ENCODE measurements at places on chromosomes 4 and X. TPM values are rescaled to one million over a fixed set of nuclear protein-coding genes. Genes with fewer than 3 reads are reported as not detected.

Gene FAM9C
- total RNA-seq, result not detected

Gene SSX7
- not detected for total RNA-seq

Gene NAT8L
- 0.82 TPM for total RNA-seq

Gene STATH
- total RNA-seq, result not detected

DNA sequence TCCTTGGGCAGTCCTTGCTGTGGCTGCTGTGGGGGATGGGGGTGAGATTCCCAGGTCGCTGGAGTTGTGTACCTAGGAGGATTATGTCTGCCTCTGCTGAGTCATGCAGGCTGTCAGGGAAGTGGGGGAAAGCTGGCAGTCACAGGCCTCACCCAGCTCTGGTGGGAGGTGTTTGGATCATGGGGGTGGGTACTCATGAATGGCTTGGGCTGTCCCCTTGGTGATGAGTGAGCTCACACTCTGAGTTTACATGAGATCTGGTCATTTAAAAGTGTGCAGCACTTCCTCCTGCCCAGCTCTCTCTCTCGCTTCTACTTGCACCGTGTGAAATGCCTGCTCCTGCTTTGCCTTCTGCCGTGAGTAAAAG is 24.6 kb upstream of the PDLIM3 start:
- no peak for DNase-seq

DNA sequence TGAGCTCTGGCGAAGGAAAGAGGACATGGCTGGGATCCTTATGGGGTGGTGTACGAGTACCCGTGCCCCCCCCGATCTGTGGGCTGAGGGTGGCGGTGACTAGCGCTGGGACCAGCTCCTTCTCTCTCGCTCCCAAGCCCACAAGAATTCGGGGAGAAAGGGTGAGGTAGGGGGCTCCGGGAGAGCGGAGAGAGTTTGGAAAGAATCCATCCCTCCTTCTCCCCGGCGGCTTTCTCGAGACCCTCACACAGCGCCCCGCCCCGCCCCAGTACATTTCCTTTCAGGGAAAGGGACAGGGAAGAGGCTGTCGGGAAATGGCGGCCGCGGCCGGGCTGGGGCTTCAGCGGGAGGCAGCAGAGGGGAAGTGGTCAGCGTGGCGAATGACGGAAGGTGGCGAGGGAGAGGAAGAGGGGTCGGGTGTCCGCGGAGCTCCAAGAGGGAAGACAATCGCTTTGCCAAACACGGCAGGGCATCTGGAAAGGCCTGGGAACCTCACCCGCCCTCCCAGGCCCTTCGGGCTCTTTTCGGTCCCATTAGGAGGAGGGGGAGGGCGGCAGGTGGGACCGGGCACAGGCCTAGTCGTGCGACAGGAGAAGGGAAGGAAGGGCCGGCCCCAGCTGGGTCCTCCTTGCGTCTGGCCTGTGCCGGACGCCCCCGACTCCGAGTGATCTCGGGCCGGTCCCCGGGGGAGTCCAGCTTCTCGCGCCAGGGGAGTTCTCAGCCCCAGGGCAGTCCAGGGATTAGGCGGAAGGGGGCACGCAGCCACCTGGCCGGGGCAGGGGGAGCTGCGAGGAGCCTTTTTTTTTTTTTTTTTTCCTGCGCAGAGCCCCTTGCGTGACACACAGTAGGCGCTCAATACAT is 10.2 kb downstream of the HNRNPH2 start:
- DNase-seq, result peak; percentile 14

DNA sequence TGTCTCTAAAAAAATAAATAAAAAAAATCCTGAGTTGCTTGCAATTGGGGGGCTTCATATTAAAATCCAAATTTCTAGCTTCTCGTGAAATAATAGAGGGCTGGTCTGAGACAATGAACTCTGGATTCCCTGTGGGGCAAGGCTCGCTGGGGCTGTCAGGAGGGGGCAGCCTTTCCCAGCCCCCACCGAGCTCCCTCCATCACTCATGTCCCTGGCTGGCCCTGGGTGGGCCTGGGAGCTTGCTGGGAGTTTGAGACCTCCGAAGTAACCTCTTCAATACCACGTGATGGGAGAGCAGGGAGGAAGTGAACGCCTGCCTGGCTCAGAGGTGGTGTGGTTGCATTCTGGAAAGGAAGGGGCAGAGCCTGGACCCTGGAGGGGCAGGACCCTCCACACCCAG is 54.0 kb upstream of the AFAP1 start:
- no peak for DNase-seq

GRCh38 chr4:27066591-27066990 is 205.9 kb downstream of the STIM2 start:
- no peak for DNase-seq

DNA sequence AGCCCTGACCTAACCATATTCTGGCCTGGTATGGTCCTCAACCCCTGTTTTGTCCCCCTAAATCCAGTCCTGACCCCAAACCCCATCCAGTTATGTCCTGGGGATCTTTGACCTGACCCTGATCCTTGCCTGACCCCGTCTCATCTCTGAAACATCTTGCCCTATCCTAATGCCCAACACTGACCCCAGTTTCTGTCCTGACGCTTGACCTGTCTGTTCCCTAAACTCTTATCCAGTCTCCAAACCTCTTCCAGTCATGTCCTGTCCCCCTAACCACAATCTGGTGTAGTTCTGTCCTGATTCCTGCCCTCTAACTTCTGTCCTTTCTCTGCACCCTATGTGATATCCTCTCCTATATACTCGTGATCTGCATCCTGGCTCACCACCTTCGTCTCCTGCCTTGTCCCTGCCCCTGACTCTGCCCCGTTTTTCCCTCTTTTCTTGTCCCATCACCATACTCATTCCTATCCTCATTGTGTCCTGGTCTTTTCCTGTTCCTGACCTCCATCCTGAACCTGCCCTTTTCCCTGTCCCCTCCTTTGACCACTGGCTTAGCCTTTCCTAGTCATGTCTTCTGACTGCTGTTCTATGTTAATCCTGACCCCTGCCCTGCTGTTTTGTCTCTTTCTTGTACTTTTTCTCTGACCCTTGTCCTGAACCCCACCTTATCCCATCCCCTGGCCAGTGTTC is 4.6 kb upstream of the CCDC120 start:
- DNase-seq, result no peak

GRCh38 chrX:72005046-72005445 is 94.4 kb downstream of the NHSL2 start:
- DNase-seq, result no peak

GRCh38 chrX:111823128-111823527 is 52.9 kb upstream of the TRPC5OS start:
- no peak for DNase-seq
